ENCODE measurements at places on chromosomes 1 and 21.

DNA sequence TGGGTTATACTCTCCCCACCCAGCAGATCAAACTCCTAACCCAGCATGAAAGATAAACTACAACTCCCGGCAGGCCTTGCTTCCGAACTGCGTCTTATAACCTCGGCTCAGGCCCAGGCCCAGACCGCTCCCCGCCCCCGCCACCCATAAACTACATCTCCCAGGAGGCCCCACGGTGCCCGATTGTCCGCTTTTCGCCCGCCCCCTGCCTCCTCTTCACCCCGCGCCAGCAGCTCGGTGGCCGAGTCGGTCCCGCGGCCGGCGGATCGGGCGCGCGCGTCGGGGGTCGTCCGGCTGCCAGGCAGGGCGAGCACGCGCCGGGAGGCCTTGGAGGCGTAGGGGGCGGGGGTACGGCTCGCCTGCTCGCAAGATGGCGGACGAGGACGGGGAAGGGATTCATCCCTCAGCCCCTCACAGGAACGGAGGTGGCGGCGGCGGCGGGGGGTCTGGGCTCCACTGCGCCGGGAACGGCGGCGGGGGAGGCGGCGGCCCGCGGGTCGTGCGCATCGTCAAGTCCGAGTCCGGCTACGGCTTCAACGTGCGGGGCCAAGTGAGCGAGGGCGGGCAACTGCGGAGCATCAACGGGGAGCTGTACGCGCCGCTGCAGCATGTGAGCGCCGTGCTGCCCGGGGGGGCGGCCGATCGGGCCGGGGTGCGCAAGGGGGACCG, at the start of gene SNX27:
TSS of gene SNX27 (plus strand) at position 219 of the 669 bp plus-strand sequence. CDS start at position 371, 152 bp downstream.
- DNase-seq = peak; percentile 79

DNA sequence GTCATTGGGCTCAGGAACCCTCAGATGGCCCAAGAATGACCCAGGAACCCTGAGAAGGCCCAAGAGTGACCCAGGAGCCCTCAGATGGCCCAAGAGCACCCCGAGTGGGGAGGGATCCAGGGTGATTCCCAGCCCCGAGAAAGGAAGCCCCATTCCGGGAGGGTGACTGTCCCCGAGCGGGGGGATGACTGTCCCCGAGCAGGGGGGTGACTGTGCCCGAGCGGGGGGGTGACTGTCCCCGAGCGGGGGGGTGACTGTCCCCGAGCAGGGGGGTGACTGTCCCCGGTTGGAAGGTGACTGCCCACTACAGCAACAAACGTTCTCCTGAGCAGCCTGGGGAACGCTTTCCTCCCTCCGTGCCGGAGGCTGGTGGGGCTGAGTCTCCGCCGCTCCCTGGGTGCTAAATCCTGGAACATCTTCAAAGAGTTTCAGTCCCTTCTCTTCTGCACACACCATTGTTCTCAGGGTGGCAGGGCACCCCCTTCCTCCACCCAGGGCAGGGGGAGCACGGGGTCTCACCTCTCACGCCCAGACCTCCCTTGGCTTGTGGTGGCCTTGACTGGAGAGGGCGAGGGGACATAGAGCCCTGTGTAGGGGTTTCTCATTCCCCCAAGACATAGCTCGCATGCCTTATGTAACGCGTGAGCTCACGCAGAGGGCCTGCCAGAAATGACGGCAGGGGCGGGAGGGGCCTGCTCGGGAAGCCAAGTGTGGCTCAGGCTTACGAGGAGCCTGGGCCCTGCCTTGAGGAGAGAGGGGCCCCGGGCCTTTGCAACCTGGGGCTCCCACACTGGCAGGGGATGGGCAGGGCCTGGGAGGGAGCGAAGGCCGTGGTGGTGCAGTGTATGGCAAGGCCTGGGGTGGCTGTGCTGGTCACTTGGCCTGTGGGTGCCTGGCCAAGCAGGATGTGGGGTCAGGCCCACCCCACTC, 14.3 kb upstream of the SKI start:
- DNase-seq = no peak

DNA sequence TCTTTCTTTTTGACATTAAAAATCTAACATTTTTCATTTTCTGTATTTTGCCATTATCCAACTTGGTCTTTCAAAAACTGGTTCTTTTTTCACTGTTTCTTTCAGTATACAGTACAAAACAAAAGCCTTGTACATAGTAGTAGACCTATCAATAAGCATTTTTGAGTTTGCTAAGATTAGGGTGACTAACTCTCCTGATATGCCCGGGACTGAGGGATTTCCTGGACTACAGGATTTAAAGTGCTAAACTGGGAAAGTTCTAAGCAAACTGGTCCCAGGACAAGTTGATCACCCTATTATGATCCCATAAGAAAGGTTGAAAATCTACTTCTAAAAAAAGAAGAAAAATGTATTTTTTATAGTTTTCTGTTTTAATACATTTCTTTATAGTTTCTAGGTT, 120.9 kb downstream of the USP25 start:
- no peak for DNase-seq

DNA sequence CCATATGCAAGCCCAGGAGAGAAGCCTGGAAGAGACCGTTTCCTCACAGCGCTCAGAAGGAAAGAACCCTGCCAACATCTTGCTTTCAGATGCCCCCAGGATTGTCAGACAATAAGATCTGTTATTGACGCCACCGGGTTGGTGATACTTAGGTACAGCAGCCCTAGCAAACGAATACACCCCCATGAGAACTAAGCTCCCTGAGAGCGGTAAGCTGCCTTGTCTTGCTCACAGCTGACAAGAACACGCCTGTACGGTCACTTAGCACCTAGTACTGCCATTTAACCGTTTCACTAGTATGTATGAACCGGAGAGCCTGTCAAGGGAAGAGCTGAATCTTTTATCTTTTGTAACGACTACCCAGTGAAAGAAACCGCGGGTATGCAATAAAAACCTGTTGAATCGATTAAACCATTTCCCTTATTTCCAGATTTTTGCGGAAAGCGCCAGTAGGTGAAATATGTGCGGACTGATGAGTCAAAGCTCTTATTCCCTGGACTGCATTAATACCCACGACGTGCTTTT, 619 bp upstream of the ZBTB8B start:
- DNase-seq = no peak

DNA sequence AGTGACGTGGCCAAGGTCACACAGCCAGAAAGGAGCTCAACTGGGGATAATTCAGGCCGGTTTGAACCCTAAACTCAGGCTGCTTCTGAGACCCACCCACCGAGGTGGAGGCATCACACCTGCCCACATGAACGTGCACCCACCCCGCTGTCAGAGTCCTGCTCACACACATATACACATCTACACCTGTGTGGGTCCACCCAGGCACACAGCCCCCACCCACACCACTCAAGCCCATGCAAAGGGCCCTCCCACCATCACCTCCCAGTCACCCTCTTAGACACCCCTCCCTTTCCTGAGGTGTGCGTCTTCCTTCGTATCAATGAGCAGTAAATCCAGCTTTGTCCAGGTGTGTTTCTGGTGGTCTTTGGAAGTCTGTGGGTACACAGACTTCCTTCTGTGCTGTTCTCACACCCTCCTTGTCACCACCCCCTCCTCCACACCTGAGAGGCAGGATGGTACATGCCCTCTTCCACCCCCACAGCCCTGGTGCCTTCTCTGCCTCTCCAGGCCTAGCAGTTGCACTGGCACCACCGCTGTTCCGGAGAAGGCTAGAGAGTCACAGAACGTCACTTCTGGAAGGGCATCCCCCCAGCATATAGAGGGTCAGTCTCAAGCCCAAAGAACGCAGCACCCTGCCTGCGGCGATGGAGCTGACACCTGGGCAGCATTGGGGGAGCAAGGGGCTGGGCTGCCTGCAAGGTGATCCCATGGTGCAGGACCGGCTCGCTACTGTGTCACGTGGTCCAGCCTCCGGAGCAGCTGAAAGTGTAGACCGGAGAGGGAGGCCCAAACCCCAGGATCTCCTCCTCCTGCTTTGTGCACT, 18.9 kb upstream of the FAM131C start:
- DNase-seq = no peak

DNA sequence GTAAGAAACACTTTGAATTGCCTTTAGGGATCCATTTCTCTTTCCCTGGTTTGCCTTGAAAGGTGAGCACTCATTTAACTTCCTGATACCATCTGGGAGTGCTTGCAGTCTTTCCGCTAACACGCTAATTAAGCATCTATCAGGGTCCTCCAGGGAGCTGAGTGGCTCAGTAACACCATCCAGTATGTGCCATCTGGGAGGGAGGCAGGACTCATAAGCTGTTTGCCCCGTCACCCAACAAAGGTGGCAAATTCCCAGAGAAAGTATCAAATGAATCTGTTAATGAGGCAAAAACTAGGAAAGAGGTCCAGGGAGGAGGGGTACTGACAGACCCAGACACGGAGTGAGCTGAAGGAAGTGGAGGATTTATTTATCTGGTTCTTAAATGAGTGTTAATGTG, 430.9 kb downstream of the HLX start:
- peak; percentile 44 for DNase-seq

GRCh38 chr1:38926091-38926490, 15.5 kb downstream of the RHBDL2 start:
- DNase-seq = no peak

- DNase-seq = no peak
Observed at GRCh38 chr1:18147672-18148071, 40.1 kb downstream of the IGSF21 start.

- peak; percentile 84 for DNase-seq
Observed at GRCh38 chr1:45864167-45865106, 61.0 kb downstream of the MAST2 start.

DNA sequence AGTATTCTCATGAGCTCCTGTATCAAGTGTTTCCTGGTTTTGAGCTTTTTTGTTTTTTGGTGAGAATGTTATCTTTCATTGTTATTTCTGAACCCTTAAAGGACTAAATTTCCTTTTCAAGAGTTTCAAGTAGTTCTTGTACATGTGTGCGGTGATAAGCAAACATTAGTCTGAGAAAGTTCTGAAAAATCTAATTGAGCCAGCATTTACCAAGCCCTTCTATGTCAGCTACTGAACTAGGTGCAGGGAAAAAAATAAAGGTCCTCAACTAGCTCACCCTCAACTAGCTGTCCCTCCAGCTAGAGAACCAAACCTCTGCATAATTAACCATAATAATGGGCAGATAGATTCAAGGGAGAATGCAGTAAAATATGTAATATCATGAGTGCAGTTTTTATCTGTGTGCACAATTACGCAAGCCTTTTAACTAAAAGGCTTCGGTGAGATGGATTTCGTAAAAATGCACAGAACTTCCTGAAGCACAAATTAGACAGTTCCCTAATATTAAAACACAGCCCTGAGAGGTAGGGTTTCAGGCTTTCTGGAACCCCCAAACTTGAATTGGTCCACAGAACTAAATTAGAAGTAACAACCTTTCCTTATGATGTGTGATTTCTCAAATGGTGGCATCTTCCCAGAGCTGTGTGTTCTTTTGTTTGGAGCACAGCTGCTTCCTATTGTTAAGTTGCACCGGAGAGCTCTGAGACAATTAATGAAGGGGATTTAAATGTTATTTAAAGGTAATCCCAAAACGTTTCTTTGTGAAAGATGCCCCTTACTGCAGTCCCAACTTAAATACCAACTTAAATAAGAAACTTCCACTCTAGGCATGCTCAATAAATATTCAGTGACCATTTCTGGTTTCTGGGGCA, 165.8 kb downstream of the NFIA start:
- DNase-seq = no peak

DNA sequence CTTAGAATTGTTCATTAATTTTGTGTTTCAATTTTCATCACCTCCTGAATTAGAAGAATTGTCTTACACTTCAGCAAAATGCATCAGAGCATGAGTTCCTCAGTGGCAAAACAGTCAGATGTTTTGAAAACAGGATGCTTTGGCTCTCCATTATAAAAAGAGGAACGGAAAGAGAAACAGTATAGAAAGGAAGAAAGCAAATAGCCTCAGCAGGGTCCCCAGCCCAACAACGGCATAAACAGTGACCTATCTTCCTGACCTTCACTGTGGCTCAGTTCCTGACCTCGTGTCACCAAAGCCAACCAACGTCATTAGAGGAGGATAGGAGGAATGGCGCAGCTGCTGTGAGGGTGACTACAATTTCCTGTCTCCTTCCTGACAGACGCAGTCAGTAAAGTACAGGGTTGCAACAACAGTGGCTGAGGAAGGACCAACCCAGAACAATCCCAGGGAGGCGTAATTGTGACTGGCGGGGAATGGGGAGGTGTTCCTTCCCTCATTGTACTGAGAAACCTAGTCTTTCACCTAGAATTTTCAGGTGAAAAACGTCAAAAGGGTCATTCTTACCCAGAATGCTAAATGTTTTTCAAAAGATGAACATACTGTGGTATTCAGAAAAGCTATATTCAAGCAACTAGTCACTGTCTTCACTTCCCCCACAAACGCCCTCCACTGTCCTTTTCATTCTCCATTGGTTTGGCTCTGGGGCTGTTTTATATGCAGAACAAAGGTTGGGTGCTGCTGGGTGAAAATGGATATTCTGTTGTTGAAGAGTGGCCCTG, 197.9 kb upstream of the SGIP1 start:
- no peak for DNase-seq

DNA sequence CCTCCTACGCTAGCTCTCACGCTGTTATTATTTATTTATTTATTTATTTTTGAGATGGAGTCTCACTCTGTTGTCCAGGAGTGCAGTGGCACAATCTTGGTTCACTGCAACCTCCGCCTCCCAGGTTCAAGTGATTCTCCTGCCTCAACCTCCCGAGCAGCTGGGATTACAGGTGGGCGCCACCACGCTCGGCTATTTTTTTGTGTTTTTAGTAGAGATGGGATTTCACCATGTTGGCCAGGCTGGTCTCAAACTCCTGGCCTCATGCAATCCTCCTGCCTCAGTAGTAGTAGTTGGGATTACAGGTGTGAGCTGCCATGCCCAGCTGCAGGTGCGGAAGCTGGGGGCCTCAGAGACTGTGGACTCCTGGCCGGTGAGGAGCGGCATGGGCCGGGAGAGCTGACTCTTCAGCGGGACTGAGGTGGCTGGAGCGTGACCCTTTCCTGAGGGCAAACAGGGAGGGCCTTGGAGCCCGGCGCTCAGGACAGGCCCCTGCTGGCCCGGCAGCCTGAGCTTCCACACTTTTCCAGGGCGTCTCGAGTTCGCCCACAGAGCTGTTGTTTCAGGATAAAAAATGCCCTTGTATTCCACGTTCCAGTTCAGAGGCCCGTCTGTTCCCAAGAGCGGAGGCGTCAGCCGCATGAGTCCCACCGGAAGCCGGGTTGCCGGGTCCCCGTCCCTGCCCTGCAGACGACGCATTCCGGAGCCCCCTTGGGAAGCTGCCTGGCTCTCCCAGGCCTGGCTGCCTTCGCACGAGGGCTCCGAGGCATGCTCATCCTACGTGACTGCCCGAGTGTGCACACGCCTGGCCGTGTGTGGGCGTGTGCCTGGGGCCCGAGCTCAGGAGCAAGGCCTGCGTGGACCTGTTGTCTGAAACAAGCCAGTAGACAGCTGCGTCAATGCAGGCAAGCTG, 126.2 kb downstream of the SIK1 start:
- DNase-seq = no peak

DNA sequence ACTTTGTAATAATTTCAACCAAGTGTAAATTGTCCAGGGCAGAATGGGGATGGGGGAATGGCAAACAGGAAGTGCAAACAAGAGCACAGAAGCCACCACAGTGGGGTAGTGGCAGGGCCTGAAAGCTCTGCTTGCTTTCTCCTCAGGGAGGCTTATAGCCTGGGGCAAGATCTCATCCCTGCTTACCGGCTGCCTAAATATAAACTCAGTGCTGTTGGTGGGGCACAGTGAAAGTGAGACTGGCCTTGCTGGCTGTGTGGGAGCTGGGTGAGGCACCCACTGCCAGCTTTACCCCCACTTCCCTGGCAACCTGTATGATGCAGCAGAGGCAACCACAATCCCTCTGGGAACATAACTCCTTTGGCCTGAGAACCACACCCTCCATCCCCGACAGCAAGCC, 15.2 kb downstream of the STYXL2 start:
- DNase-seq = no peak

GRCh38 chr1:162191396-162192305, 122.2 kb downstream of the NOS1AP start:
- DNase-seq = no peak
